ENCODE measurements at places on chromosomes 1 and 21.
A peak's percentile ranks its signal among the peaks of the same experiment; 100 is the strongest.

GRCh38 chr1:1230656-1231399, 973 bp downstream of the SDF4 start:
- peak; percentile 64 for DNase-seq

GRCh38 chr1:156003923-156004188, 16.9 kb downstream of the SSR2 start:
- DNase-seq = no peak

DNA sequence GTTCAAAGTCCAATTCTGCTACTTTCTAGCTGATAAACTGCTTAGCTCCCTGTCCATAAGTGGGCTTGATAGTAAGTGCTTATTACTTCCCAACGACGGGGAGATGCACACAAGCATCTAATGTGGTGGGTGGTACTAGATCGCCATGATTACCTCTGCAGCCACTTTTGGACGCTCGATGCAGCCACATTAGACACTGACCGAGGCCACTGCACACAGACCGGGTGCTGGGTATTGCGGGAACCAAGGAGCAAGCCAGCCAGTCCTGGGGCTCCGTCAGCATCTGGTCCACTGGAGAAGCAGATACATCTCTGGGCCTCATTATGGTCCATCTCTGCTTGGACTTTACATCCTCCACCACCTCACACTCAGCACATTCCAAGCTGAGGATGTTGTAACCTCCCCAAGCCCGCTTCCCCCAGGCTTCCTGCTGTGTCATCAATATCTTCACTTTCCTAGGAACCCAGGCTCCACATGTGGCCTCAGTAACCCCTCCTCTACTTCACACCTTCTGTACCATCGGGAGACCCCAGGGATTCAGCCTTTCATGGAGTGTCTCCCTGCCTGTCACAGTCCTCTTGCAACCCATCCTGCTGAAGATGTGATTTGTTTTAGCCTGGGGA, 48.2 kb downstream of the RHOU start:
- DNase-seq = no peak

- DNase-seq = no peak
These were observed 206.3 kb downstream of the COL11A1 start for GRCh38 chr1:102901996-102902395.

DNA sequence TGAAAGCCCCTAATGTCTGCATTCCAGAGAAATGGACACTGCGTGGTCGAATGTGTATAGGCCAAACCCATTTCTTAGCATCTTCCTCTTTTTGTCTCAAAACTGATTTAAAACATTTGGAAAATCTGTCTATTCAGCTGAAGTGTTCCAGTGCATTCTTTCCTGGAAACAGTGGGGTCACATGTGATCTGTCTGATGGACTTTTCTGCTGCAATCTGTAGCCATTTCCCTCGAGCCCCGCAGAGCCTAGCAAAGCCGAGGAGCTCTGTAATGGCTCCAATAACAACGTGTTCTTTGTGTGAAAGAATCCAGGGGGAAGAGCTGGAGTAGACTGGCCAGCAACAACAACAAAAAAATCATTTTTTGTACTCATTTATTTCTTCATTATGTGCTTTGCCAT, 329.3 kb downstream of the BARHL2 start:
- no peak for DNase-seq

GRCh38 chr1:85496941-85497582, 32.1 kb upstream of the DDAH1 start:
- no peak for DNase-seq

GRCh38 chr1:107835151-107835670, 129.8 kb downstream of the VAV3 start:
- no peak for DNase-seq

DNA sequence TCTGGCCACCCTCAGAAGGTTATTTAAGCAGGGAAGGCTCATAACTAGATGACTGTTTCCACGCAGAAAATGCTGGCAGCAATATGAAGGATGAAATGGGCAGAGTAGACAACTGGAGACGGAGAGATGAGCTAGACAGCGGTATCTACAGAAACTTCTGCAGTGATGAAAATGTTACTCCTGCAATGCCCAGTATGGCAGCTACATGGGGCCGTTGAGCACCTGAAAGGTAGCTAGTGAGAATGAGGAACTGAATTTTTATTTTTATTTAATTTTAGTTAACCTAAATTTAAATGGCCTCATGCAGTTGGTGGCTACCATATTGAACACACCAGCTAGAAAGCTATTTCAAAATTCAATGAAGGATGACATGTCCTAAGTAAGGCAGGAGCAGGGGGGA, 27.3 kb downstream of the SIPA1L2 start:
- DNase-seq = no peak

GRCh38 chr1:185265314-185265713, 51.7 kb downstream of the IVNS1ABP start:
- no peak for DNase-seq

GRCh38 chr1:5949085-5949760, 43.0 kb downstream of the NPHP4 start:
- no peak for DNase-seq

DNA sequence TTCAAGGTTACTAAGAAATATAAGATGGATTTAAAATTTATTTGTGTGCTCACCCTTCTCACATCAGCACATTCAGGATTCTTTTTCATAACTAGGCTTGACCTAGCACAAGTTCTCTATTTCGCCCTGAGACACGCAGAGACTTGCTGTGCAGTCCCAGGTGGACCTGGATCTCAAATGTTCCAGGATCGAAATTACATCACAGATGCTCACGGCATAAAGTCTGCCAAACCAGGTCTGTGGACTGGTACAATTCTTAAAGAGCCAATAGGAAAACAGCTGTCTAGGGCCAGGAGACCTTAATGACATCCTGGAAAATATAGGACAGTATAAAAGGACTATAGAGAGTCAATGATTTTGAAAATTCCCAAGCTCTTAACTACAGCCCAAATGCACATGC, 2.2 kb downstream of the PGBD5 start:
- no peak for DNase-seq

- no peak for DNase-seq
These were observed 1.7 kb downstream of the ANKRD65 start for GRCh38 chr1:1419363-1419812.

GRCh38 chr1:158002631-158003405, 9.4 kb downstream of the KIRREL1 start:
- DNase-seq = no peak

DNA sequence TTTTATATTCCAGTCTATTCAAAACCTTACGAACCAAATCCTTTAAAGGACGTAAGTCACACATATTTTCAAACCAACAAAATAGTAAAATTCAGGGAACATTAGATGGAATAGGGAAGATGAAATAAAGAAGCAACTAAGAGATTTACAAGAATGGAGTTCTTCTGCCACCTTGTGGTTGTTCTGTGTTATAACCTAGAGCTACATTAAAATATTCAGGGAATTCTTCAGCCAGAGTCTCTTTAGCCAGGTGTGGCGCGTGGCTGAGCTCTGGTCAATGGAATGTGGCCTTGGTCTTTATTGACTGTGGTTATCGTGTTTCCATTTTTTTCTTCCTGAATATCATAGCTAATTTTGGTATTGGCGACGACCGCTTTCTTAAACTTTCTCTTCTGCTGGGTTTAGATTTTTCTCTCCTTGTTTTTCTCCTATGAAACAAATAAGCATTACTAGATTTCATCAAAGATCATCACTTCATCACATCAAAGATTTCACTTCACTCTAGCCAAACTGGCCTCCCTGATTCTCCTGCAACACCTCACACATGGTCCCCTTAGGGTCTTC, 221.3 kb downstream of the MRPL39 start:
- DNase-seq = peak; percentile 57

DNA sequence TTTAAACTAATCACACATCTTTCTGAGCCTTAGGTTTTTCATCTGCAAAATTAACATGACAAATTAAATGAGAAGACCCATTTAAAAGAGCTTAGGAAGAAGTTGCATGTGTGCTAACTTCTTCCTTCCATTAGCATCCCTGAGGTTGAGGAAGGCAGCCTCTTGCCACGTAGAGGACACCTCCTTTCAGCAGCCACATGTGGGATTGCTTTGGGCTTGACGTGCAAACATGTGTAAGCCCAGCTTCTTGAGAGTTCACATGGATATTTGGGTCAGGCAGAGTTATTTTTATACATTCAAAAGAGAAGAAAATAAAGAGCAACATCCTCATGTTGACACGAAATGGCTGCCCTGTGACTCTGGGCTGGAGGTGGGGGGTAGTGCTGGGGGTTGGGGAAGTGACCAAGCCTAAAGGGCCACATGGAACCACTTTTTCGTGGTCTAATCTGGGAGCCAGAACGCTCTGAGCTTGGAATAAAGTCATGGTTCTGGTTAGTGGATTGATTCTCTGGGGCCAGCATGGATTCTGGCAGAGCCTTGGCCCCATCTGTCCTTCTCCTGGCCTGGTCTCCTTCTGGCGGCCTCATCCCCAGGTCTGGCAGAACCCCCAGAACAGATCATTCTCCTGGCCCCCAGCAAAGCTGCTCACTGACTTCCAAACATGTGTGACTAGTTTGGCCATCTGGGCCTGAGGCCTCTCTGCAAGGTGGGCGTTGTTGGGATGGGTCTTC, 137.1 kb upstream of the USP24 start:
- DNase-seq = no peak

DNA sequence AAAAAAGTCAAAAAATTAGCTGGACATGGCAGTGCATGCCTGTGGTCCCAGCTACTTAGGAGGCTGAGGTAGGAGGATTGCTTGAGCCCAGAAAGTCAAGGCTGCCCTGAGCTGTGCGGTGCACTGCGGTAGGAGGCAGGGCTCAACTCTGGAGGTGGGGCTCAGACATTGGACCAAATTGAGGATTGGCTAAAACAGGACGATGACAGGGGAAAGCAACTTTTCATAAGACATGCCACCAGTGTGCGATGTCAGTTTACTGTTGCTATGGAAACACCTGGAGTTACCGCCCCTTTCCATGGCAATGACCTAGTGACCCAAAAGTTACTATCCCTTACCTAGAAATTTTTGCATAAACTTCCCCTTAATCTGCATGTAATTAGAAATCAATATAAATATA, 85.3 kb downstream of the DISP3 start:
- no peak for DNase-seq

Data from A549 (cell line).